ENCODE measurements at places on chromosomes 7 and 10.
A peak's percentile ranks its signal among the peaks of the same experiment; 100 is the strongest.

- DNase-seq = no peak
Measured at GRCh38 chr7:142414135-142414534, 156.3 kb upstream of the PRSS58 start.

- no peak for DNase-seq
Measured at GRCh38 chr7:8282162-8282561, 20.2 kb upstream of the ICA1 start.

DNA sequence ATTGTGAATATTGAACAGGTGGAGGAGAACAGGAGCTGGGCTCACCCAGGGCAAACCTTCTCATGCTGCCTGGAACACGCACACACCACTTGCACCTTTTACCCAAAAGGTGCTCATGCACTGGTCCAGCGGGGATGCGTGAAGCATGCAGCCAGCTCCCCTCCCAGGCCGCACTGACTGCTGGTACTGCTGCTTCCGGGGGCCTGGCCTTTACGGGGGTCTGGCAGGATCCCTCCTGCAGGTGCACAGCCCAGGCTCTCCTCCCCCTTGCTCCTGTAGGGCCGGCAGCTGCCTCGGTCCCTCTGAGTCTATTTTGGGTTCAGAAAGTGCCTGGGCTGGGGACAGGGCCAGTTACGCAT, 221.7 kb downstream of the DNAJB6 start:
- DNase-seq = no peak

GRCh38 chr10:77910524-77911145, 15.9 kb downstream of the DLG5 start:
- DNase-seq = no peak

DNA sequence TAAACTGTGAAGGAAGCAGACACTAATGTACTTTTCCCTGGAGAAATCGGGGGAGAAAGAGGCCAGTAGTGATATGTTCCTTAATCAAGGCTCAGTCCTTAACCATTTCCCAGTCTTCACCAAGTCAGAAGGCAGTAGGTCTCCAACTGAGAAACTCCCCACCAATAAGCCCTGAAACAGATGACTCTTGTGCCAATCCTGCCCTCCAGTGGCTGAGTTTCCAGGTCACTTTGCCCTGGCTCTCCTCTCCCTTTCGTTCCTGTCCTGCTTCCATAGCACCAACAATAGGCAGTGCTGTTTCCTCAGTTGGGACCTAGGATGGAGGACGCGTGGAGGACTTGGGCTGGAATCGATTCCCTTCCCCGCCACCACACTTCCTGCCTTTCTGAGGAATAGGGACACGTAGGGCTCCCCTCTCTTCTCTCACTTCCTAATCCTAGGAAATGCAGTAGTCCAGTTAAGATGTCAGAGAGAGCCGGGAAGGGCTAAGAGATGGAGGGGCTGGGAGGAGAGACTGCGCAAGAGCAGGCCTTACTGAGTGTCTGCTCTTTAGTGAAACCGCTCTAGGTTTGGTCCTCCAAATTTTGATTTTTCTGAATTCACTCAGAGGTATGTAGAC, 23.4 kb downstream of the ATOH7 start:
- peak; percentile 67 for DNase-seq

DNA sequence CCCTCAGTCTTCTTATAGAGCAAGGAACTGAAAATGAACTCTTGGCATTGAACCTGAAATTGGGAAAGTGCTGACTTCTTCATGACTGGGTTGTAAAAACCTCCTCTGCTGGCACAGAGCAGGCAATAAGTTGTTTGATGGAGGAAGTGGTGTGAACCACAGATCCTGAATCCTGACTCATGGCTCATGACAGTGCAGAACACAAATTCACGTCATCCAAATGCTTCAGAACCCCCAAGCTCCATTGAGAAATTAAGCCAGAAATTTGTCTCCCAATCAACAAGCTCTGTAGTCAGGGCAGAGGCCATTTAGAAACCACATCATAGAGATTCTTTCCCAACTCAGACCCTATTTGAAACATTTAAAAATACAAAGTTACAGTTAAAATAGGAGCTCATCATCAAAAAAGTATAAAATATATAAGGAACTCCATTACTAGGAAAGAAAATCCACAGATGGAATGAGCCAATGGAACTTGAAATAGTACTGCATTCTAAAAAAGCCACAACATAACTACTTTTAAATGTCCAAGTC, 10.3 kb upstream of the STK17A start:
- DNase-seq = peak; percentile 82

- DNase-seq = no peak
Measured at GRCh38 chr10:9297580-9297979, 1243.1 kb downstream of the GATA3 start.

DNA sequence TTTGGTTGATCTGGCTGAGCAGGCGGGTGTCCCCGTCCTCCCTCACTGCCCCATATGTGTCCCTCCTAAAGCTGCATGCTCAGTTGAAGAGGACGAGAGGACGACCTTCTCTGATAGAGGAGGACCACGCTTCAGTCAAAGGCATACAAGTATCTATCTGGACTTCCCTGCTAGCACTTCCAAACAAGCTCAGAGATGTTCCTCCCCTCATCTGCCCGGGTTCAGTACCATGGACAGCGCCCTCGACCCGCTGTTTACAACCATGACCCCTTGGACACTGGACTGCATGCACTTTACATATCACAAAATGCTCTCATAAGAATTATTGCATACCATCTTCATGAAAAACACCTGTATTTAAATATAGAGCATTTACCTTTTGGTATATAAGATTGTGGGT, 26.9 kb upstream of the TRIM56 start:
- peak; percentile 49 for DNase-seq

- peak; percentile 64 for DNase-seq
Measured at GRCh38 chr10:119516381-119517234, 25.9 kb downstream of the RGS10 start.

DNA sequence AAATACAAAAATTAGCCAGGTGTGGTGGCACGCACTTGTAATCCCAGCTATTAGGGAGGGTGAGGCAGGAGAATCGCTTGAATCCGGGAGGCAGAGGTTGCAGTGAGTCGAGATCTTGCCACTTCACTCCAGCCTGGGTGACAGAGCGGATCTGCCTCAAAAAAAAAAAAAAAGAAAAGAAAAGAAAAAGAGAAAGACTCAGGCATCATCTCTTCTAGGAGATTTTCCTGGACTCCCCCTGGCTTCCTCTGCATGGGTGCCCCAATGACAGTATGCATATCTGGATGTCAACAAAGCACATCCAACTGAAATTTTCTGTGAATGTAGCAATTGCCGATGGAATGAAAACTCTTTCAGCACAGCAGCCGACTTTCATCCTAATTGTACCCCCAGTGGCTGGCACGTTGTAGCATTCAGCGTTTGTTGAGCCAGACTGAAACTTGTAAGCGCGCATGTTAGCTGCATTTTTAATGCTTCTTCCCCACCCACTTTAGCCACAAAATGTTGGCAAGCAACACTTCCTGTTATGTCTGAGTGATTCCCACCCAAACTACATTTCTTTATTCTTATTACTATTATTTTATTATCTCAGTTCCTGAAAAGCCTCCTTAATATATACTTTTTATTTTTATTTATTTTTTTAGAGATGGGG, 70.2 kb downstream of the PRTFDC1 start:
- DNase-seq = peak; percentile 31

GRCh38 chr10:103481974-103482531, 3.0 kb upstream of the CALHM3 start:
- DNase-seq = peak; percentile 72

- no peak for DNase-seq
Measured at GRCh38 chr7:114678116-114678515, 243.8 kb upstream of the MDFIC start.

- peak; percentile 6 for DNase-seq
Measured at GRCh38 chr7:17991866-17992648, 35.6 kb downstream of the PRPS1L1 start.

- DNase-seq = no peak
Measured at GRCh38 chr7:13880789-13881188, 108.7 kb downstream of the ETV1 start.

GRCh38 chr10:110609605-110610004, 34.5 kb upstream of the RBM20 start:
- peak; percentile 37 for DNase-seq

- no peak for DNase-seq
Measured at GRCh38 chr10:45372251-45372951, 1.6 kb upstream of the ALOX5 start.

- no peak for DNase-seq
Measured at GRCh38 chr7:69833964-69834363, 235.7 kb downstream of the AUTS2 start.

DNA sequence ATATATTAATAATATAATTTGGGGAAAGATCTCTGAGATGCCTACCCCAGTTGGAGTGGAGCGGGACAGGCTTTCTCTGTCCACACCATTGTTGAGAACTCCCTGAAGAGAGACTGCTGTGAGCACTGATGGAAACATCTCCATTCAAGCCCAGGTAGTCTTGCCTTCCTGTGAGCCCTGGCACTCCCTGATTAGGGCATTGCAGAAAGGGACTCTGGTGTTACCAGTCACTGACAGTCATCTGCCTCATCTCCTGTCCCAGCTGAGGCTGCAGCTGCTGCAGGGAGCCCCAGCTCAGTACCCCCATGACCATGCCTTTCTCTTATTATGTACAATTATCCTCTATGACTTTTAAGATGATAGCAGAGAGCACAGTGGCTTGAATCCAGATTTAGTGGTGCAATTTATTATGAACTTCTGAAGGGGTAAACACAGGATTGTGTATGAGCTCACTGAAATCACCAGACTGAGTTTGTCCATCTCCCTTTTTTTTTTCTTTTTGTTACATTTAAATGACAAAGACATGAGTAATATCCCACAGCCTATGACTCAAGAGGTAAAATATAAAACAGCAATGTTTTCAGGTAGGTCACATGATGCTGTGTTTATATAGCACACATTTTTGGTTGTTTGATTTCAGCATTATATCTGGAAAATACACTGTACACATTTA, 236.9 kb downstream of the SLC25A13 start:
- DNase-seq = no peak

- no peak for DNase-seq
Measured at GRCh38 chr10:52999258-52999657, 226.7 kb upstream of the MBL2 start.

DNA sequence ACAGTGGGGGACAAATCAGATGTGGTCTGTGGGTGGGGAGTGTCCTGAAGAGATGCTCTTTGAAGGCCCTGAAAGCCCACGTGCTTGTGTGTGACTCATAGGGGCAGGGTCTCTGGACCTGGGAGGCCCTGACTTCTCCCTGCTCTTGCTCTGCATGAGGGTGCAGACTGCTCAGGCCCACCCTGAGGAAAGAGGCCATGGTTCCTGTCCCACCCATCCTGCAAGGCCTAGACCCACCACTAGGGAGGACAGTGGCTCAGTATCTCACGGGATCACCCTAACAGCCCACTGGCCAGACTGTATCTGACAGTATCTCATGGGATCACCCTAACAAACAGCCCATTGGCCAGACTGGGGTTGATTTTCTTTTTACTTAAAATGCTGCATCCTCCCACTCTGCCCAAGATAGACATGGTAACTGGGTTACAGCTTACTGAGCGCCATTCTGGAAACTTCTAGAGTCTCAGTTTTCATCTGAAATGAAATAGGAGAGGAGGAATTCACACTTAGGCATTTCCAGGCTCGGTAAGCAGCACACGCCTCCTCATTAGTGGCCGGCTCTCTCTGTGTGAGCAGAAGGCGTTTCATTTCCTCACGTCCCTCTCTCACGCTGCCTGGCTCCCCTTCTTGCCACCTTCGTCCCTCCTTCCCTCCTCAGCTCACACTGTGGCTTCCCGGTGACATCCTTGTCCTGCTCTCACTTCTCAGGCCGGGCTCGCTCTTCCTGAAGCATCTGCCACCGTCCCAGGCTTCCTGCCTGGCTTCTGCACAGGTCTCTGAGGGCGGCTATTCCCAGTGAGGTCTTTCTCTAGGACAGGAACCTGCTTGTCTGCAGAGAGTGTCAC, 242.6 kb downstream of the GLRX3 start:
- no peak for DNase-seq

DNA sequence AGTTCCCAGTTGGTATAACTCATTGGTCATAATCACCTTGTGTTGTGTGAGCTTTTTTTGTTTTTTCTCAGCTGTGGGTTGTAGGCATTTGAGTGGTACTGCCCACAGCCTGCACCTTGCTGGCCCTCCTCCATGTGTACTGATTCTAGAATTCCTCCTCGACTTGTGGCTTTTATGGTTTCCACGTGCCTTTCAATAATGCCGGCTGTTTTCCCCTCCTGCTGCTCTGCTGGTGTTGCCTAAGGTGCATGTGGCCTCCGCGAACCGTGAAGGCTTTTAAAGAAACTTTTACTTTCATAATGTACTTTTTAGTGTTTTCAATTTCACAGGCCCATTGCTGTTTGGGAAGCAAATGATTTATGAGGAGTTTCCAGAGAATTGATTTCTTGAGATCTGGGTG, 518.0 kb downstream of the REEP3 start:
- no peak for DNase-seq

GRCh38 chr10:44467900-44468299, 83.0 kb upstream of the CXCL12 start:
- DNase-seq = no peak

GRCh38 chr10:74334221-74334620, 183.2 kb downstream of the ADK start:
- no peak for DNase-seq

DNA sequence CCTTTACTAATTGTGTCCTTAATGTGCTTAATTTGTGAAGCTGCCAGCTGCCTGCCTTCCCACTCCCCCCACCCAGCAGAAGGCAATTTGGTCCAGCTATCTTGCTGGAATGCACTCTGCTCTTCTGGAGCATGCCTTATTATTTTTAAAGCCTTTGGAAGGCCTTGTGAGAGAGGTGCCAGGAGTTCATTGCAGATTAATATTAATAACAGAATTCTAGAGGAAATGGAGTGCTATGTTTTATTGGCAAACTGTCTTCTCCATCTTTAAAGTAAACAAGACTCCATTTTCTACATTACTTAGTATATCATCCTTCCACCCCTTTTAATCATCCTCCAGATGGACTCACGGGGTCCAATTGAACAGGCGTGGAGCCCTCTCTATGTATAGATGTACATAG, 50.8 kb upstream of the ZNF32 start:
- DNase-seq = no peak

- no peak for DNase-seq
Measured at GRCh38 chr7:123727071-123727837, 21.5 kb downstream of the WASL start.

- DNase-seq = no peak
Measured at GRCh38 chr10:58796824-58797223, 284.2 kb downstream of the BICC1 start.

DNA sequence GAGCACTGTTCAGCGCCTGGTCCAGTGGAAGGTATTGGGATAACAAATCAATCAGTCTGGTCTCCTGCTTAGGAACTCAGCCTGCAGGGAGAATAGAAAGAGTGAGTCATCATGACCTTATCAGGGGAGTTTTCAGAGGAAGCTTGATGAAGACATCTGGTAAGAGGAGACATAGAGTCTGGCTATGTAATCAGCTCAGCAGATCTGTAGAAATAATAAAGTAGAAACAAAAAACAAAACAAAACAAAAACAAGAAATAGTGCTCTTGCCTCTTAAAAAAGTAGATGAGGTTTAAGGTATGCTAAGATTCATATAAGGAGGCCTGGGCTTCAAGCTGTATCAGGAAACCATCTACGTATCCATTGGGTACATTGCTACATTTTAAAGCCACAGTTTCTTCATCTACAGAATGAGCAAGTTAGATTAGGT, 14.4 kb downstream of the TAS2R41 start:
- no peak for DNase-seq

All from hematopoietic multipotent progenitor cell treated with erythropoietin and hydrocortisone succinate and interleukin-3 and kit ligand, for 8 days (in vitro differentiated cells).